ENCODE measurements at places on chromosomes 11 and 22. TPM values are rescaled to one million over a fixed set of nuclear protein-coding genes. Genes with fewer than 3 reads are reported as not detected.

DNA sequence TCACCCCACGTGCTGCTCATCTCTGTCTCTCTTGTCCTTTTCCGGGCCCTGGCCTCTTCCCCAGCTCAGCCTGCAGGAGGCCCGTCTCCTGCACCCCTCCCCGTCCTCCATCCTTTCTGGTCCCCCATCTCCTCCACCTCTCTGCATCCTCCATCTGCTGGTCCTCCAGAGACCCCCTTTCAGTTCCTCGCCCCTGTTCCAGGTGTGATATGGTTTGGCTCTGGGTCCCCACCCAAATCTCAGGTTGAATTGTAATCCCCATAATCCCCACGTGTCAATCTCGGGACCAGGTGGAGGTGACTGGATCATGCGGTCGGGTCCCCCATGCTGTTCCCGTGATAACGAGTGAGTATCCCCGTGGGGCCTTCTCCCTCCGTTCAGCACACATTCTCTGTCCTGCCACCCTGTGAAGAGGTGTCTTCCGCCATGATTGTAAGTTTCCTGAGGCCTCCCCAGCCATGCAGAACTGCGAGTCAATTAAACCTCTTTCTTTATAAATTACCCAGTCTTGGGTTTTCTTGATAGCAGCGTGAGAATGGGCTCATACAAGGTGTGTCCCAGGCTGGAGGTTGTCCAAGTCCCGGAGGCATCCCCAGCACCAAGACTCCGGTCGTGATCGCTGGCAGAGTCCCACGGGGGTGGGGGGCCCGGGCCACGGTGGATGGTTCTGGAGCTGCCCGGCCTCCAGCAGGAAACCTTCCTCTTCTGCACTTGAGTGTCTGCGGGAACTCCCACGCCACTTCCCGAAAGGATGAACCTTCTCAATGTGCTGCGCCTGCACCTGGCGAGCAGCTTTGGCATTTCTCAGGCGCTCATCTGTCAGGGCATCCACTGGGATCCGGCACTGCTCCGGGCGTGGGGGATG is 29.0 kb upstream of the TOLLIP start:
- H3K4me1 ChIP-seq: peaks cover 14% of the 10 kb centered on the region
- no peak overlapping the region for H3K4me3 ChIP-seq
- no peaks in the 10 kb centered on the region for H3K27me3 ChIP-seq
- DNase-seq: no peak
- no peak overlapping the region for H3K27ac ChIP-seq

- DNase-seq: no peak
- peaks cover 8% of the 10 kb centered on the region for H3K4me1 ChIP-seq
- no peak overlapping the region for H3K27ac ChIP-seq
These were observed 782 bp upstream of the TTC12 start for GRCh38 chr11:113313601-113314000.

Gene CHRNA10
- total RNA-seq: 3.0 TPM

Gene MRGPRX3
- not detected for total RNA-seq

Data from HCT116 (cell line).